ENCODE measurements at places on chromosomes 5 and 9.
A peak's percentile ranks its signal among the peaks of the same experiment; 100 is the strongest.

DNA sequence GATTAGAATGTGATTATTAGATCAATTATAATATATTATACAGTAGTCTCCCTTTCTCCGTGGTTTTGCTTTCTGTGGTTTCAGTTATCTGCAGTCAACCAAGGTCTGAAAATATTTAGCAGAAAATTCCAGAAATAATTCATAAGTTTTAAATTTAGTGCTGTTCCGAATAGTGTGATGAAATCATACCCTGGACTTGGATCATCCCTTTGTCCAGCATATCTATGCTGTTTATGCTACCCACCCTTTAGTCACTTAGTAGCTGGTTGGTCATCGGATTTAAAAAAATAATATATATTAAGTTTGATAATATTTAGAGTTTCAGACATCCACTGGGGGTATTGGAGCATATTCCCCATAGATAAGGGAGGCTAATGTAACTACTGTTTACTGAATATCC lies 19.6 kb downstream of the RMI1 start:
- DNase-seq, result no peak

DNA sequence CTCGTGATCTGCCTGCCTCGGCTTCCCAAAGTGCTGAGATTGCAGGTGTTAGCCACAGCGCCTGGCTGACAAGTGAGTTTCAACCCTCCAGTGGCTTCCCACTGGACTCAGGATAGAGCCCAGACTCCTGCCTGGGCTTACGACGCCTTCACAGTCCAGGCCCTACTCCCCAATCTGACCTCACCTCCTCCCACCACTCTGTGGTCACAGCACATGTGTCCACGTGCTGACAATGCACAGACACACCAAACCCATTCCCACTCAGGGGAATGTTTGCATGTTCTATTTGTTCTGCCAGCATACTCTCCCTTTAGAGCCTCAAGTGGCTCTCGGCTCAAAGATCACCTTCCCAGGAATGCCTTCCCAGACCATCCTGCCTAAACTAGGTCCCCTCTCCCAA lies 31.1 kb upstream of the TRIM14 start:
- DNase-seq, result no peak

GRCh38 chr9:130381660-130382059 lies 63.1 kb upstream of the ASS1 start:
- no peak for DNase-seq

- no peak for DNase-seq
Measured at GRCh38 chr9:129656795-129657390, 8.6 kb upstream of the PRRX2 start.

GRCh38 chr5:172411484-172412072 lies 42.7 kb downstream of the SH3PXD2B start:
- DNase-seq, result no peak

DNA sequence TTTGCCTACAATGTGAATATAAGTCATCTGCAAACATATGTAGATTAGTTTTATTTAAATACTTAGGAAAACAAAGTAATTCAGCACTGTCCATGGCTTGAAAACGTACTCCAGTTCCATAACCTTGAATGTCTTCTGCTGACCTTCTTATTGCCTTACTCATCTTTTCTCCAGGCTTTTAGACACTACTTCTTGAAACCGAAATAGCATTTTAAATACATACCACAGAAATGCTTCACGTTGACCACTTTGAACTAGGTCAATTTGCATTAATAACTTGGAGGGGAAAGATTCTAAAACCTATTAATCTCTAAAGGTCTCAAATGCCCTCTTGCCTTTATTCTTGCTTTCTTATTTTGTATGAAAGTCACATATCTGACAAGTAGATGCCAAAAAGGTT lies 995.4 kb upstream of the ACO1 start:
- no peak for DNase-seq

GRCh38 chr9:2420543-2420942 lies 201.0 kb upstream of the VLDLR start:
- peak; percentile 73 for DNase-seq

DNA sequence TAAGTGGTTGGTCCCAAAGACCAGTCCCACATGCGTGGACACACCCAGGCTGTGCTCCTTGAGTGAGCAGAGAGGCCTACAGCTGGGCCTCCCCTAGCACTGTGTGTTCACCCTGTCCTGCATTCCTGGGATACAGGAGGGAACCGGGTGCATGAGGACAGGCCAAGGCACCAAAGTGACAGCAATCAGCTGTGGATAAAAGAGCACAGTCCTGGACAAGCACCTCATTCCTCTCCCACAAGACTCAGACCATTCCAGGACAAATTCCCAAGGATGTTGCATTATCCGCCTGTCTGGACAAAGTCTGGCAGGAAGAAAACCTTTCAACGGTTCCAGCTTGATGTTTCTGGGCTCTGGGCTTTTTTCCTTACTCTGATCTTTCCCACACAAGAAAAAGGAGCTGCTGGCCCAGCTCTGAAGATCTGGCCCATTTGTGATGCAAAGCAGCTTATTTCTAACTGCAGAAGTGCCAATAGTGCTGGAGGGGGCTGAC lies 273.2 kb downstream of the ENC1 start:
- DNase-seq, result no peak

GRCh38 chr9:20473515-20474013 lies 148.7 kb downstream of the MLLT3 start:
- no peak for DNase-seq

DNA sequence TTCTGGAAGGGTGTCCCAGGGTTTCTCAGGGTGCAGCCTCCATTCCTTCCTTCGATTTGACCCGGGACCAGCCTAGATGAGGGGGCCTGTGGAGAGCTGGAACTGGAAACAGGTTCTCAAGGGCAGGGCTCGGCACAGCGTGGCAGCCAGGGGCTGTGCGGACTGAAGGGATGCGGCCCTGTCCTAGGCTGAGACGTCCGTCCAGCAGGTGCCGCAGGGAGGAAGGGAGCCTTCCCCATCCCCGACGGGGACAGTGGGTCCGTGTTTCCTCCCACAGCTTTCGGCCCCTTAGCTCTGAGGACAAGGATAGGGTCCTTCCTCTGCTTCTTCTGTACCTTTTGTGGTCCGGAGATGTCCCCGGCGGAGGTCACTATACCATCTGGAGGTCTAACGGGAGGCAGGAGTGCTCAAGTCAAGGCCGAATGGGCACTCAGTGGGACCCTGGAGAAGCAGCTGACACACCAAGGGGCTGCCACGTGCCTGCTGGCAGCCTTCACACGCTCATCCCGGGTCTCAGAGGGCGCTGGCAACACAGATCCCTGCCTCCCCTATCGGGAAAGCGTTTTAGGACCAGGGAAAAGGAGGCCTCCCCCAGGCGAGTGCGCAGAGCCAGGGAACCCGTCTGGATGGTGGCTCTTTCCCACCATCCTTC lies 49.9 kb downstream of the USP20 start:
- DNase-seq, result no peak

Measured in D341Med (cell line).